ENCODE measurements at places on chromosomes 2 and 18.
A peak's percentile ranks its signal among the peaks of the same experiment; 100 is the strongest.

- DNase-seq = no peak
These were observed 1.1 kb downstream of the SLC38A11 start for GRCh38 chr2:164954186-164954585.

GRCh38 chr2:127080226-127080937, 26.6 kb downstream of the BIN1 start:
- no peak for DNase-seq

DNA sequence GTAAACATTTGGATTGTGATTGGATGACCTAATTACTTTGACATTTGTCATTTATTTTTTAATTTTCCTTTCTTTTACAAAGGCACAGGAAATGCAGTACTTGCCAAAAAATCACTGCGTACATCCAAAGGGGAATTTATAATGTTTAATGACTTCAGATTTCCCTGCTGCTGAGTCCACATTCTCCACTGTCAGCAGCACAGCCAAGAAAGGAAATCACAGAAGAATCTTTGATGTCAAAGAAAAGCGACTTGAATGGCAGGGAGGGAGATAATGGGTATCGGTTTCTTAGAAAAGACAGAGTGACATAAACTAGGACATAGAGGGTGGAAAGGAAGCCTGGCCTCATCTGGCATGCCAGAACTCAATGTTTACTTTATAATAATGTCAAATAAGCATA, 41.4 kb upstream of the COPS8 start:
- no peak for DNase-seq

- no peak for DNase-seq
These were observed 1.6 kb downstream of the TSHZ1 start for GRCh38 chr18:75211953-75212750.

DNA sequence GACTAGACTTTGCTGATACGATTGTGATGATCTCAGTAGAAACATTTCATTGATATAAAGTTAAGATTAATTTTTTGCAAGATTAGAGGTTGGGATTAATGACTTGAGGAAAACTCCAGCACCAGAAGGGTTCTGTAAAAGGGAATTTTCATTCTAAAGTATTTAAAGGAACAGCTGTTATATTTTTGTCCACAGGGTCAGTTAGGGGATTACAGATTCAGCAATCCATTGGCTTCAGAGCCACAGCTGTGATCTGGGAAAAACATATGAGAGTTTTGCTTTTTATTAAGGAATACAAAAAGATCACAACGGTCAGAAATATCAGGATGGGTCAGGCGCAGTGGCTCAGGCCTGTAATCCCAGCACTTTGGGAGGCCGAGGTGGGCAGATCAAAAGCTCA, 19.6 kb upstream of the REV1 start:
- DNase-seq = no peak

GRCh38 chr2:206217743-206218142, 56.7 kb upstream of the ZDBF2 start:
- no peak for DNase-seq

DNA sequence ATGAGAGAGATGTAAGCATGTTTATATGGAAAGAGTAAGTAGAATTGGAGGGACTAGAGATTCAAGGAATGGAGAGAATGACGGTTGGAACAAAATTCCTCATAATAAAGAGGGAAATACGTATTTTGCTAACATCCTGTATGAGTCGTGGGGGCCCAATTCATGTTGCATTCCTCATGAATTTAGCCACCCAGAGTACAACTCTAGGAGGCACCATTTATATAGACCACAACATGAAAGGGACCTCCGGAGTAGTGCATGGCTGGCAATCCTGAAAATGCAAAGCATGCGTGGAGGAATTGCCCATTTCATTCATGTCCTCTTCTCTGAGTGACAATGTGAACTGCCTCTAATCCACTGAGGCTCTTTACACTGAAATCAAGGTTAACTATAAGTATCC, 168.2 kb downstream of the ZEB2 start:
- DNase-seq = no peak

GRCh38 chr18:35158728-35159450, 81.9 kb upstream of the ZNF397 start:
- DNase-seq = no peak

DNA sequence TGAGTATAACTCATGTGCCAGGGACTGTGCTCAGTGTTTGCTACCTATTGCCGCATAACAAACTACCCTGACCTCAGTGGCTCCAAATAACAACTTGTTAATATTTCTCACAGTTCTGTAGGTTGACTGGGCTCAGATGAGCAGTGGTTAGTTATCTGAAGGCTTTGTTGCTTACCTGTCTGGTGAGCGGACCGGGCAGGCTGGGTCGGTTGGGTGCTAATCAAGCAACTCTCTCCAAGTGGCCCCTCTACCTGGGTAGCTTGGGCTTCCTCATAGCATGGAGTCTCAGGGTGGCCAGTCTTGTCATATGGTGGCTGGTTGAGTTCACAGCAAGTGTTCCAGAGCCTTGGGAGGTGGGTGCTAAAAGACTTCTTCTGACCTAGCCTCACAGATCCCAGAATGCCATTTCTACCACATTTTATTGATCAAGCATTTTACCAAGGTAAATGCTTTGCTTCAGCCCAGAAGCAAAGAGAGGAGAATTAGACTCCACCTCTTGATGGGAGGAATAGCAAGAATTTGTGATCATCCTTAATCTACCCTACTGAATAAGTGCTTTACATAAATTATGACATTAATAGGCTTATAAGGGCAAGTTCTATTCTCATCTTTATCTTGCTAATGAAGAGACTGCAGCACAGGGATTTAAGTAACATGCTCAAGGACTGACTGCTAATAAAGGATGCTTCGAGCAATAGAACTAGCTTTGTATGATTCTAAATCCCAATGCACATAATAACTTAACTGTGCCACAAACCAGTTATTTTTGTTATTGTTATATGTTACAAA, 16.9 kb downstream of the RAB31 start:
- no peak for DNase-seq

DNA sequence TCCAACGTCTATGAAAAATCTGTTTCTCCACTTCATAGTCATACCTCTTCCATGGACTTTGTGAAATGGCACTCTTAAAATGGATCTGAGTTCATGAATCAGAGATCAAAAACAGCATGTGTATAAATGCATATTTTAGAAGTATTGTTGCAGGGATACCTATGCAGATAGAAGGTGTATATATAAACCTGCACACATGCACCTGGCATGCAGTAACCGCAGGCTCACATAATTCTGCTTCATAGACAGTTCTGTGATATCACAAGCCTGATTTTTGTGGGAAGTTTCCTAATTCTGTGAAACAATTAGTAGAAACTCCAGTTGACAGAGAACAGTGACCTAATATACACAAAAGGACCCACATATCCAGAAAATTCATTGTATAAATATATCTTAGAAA, 421.7 kb downstream of the TGIF1 start:
- DNase-seq = no peak

DNA sequence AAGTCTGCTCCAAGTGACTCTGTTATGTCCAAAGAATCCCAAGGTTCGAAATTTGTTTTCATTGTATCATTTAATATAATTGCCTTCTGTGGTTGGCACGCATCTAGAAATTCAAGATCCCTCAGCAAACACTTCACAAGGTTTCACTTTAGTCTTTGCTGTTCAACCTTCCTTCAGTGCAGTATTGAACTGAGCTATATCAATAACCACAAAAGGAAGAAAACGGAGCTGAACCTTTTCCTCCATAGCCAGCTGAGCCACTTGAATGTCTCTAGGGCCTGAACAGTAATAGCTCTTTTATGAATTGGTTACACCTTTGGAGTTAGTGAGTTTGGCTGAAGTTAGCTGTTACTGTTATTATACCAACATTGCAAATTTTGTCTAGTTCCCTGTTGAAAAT, 357.7 kb upstream of the HNRNPA3 start:
- peak; percentile 46 for DNase-seq

- DNase-seq = no peak
These were observed 99.7 kb downstream of the ICA1L start for GRCh38 chr2:202771741-202772460.

GRCh38 chr18:76616373-76616772, 121.3 kb upstream of the ZNF516 start:
- DNase-seq = no peak

DNA sequence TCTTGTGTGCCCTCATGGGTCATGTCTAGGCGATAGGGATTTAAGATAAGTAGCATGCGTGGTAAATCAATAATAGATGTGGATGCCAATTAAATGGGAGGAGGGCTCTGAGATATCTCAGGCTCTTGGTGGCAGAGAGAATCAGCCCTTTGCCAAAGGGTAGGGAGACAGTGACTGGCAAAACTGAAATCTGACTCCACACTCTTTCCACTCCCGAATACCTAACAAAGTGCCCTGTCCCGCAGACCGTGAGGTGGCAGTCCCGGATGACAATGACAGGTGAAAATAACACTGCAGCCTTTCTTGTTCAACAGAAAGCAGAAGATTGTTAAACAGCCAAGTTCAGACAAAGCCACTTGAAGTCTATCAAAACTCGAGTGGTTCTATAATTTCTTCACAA, 47.0 kb downstream of the C2orf76 start:
- peak; percentile 17 for DNase-seq

GRCh38 chr2:197827618-197828017, 23.2 kb downstream of the PLCL1 start:
- no peak for DNase-seq

DNA sequence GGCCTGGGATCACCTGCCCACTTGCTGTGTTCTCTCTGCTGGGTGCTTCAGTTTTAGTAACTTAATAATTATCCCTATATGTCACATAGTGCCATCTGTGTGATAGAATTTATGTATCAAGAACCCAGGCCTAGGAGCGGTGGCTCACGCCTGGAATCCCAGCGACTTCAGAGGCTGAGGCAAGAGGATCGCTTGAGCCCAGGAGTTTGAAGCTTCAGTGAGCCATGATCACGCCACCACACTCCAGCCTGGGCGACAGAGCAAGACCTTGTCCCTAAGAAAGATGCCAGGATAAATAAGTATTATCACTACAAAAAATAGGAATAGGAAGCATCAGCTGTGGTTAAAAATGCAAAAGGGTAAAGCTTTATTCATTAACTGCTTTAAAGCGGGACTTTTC, 240.8 kb downstream of the FAM210A start:
- DNase-seq = no peak

GRCh38 chr2:37836270-37836669, 88.8 kb upstream of the RMDN2 start:
- DNase-seq = no peak

DNA sequence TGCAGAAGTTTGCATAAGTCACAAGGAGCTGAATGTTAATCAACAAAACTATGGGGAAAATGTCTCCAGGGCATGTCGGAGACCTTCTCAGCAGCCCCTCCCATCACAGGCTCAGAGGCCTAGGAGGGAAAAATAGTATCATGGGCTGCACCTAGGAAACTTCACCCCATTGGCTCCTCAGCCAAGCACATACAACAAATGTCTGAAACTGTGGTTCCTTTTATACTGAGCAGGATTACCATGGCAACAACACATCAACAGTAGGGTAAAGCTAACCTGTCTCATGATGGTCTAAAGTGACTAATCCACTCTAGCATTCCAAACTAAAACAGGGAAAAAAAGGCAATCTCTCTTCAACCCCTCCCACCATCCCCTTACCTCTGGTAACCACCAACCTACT, 3.2 kb upstream of the NEMP2 start:
- no peak for DNase-seq

DNA sequence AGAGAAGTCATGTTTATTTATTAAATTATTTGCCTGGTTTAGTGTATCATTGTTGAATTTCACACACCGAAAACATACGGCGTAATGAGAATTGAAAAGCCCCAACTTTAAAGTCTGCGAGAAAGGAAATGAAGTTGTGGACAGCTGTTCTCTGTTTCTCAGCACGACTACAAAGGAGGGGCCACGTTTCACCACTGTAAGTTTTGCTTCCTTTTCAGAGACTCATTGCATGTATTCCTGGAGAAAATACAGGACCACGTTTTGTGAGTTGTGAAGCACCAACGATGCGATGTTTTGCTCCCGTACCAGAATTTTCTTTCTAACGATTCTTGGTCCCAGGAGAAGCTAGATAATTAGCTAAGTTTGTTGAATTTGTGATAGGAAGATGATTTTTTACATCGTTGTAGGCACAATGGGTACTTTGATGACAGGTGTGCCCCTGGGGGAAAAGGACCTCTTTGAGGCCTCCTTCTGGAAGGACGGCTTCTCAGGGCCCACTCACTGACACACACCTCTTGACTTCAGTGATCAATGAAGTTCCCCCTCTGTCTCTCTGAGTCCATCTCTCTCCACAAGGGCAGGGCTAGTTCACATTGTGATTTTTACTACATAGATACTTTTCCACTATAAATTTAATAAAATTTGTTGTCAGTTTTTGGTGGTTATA, 23.7 kb upstream of the ACKR3 start:
- DNase-seq = no peak

GRCh38 chr2:128485761-128486639, 167.3 kb upstream of the HS6ST1 start:
- DNase-seq = no peak

- DNase-seq = no peak
These were observed 77.0 kb upstream of the ATL2 start for GRCh38 chr2:38454081-38454480.

DNA sequence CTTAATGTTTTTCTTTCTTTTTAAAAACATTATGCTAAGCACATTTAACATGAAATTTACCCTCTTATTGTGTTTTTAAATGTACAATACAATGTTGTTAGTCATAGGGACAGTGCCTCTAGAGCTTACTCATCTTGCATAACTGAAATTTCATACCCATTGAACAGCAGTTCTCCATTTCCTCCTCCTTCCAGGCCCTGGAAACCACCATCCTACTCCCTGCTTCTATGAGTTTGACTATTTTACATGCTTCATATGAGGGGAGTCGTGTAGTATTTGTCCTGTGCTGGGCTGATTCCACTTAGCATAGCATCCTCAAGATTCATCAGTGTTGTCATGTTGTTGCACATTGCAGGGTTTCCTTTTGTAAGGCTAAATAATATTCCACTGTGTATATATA, 92.6 kb downstream of the SPATS2L start:
- no peak for DNase-seq

GRCh38 chr2:136108463-136108862, 9.5 kb downstream of the CXCR4 start:
- no peak for DNase-seq

DNA sequence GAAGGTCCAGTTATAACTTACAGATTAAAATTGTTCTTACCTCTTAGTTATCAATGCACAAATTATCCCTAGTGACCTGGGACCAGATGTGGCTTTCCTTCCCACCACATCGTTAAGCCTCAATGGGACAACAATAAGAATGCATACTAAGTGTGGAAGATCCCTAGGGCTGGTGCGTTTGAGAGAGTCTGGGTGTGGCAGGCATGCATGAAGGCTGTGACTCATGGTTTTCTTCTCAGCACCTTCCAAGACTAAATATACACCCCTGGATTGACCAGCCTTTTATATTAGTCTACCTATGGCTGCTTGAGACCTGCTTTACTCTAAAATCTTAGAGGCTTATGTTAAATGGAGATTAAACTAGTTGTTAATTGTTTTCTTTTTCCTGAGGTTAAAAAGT, 261.7 kb upstream of the SLC14A2 start:
- no peak for DNase-seq

GRCh38 chr2:240395896-240396622, 39.4 kb upstream of the GPC1 start:
- DNase-seq = no peak

GRCh38 chr2:157245144-157245840, 12.2 kb upstream of the GALNT5 start:
- no peak for DNase-seq

- no peak for DNase-seq
These were observed 89.5 kb downstream of the CCDC102B start for GRCh38 chr18:68887410-68887809.
